ENCODE measurements at places on chromosomes 4 and X.

GRCh38 chr4:148926276-148927260 lies 484.4 kb upstream of the NR3C2 start:
- no peak for DNase-seq

DNA sequence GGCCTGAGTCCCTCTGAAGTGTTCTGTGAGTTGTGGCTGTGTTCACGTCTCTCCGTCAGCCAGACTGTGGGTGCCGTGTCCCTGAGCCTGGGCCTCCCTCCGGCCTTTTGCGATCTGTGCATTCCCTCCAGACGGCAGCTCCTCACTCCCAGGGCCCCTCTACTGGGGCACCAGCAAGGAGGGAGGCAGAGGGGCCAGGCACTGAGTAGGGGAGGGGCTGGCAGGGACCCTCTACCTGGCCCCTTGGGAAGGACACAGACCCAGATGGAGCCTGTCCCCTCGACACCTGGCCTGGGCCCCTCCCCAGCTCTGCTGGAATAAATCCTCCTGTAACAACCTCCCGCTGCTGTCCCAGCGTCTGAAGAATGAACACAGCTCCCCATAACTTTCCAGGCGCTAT lies 110.0 kb upstream of the NKX1-1 start:
- DNase-seq: no peak

DNA sequence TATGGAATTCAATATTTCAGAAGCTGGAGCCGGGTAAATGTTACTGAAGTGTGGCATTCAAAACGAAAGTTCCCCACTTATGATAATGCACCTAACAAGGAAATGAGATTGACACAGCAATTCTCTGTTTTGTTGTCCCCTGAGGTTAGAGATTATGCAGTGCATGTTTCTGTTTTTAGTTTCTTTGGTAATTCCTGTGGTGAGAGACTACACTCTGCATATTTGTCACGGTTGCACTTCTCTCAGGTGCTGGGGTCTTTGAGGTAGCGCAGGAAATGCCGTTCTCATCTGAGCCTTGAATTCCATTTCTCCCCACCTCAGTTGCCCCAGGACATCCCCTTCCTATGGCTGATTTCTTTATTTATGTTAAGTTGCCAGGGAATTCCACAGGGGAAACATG lies 15.3 kb upstream of the BEND4 start:
- no peak for DNase-seq

DNA sequence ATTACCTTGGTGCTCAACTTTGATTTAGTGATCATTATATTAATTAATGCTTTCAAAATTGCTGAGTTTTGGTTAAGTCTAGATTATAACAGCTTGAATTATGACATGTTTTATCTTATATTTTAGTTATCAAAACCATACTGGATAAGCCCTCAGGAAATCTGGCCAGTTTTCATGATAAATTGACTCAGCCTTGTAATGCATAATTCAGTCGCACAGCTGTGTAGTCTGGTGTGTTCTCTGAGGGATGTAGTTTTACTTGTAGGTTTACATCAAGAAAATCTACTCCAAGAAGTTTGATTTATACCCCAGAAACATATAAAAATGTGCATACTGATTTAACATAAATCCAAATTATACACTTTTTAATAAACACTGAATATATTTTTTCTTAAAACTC lies 477.5 kb downstream of the SPRY1 start:
- no peak for DNase-seq

GRCh38 chrX:74104356-74105015 lies 199.5 kb upstream of the ZCCHC13 start:
- DNase-seq: no peak

GRCh38 chr4:70651864-70652506 lies 14.3 kb downstream of the JCHAIN start:
- DNase-seq: no peak

GRCh38 chrX:117274965-117275364 lies 812.2 kb upstream of the CT83 start:
- no peak for DNase-seq

DNA sequence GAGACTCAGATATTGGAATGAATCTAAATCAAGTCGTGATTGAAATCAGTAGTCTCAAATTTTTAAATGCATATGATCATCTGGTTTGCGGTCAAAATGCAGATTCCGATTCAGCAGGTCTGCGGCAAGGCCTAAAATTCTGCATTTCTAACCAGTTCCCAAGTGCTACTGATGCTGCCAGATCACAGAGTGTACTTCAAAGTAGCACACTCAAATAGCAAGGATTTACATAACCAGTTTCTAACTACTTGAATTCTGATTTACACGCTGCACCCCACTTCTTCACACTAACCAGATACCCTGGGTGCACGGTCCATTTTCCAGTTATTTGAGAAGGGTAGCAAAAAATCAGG lies 752 bp downstream of the MBTPS2 start:
- no peak for DNase-seq

DNA sequence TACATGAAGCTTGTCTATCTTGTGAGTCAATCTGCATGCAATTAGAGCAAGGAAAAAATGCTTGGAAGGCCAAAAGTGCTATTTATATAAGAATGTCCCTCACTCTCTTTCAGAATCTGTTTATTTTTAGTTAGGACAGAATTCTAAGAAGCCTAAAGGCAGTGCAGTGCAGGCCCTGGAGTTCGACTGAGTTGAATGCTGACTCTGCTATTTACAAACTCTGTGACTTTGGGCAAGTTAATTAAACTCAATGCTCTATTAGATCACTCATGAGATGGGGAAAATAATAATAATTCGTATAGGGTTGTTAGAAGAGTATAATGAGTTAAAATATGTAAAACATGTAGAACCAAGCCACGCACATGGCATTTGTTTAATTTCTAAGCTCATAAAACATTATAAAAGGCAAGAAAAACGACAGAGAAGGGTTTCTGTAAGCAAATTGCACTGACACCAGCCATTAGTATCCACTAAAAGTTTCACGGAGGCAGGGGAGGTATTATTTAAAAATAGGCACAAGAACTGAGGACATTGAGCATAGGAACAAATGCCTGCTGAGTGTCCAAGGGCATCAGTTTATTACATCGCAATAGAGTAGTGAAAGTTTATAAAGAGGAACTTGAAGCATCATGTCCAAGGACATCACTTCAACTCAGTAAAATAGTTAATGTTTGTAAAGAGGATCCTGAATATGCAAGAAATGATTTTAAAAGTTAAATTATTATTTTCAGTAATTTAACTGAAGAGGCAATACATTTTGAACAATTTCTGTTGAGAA lies 115.0 kb upstream of the INPP4B start:
- no peak for DNase-seq
